WERI-Rb-1 (cell line): ENCODE measurements at places on chromosomes 3 and 15.

DNA sequence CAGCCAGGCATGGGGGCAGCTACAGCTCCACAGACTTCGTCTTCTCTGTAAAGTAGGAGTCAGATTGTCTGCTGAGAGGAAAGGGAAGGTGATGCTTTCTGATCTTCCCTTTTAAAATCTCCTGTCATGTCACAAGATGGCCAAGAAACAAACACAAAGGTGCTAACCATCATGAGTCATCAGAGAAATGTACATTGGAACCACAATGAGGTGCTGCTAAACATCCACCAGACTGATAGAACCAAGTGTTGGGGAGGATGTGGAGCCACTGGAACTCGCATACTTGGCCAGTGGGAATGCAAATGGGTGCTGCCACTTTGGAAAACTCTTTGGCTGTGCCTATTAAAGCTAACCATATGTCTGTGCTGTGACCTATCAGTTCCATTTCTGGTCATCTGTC, 268.8 kb downstream of the SLCO3A1 start:
- DNase-seq: no peak

DNA sequence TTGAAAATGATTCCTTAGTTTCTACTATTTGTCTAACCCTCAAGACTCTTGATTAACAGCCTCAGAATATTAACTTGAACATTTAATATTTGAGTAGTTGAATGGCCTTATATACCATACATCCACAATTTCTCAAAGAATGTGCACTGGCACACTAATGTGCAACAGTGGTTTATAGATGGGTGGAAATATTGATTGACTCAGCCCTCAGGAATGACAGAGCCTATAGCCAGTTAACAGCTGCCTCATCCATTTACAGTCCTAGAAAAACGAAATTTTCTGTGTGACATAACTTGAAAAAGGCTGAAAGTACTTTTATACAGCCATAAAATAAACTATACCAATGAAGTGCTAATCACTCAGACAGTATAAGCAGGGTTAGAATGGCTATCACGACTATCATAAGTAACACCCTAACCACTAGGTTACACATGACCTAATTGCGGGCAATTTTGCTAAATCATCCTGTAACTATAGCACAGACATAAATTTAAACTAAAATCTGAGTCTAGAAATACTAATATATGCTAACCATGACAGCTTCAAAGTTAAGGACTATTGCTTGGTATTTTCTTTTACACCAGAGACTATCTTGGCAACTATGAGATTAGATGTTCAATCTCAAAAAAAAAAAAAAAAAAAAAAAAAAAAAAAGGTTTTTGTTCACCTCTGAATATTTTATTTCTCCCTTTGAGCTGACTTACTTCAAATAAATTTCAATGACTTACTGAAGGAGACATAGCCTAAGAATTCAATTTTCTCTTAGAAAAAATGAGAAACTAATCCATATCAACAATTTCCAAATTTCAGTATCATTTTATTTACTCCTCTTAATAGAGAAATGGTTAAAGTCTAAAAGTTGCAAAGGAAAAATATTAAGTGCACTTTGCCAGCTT, 9.3 kb downstream of the SECISBP2L start:
- no peak for DNase-seq

DNA sequence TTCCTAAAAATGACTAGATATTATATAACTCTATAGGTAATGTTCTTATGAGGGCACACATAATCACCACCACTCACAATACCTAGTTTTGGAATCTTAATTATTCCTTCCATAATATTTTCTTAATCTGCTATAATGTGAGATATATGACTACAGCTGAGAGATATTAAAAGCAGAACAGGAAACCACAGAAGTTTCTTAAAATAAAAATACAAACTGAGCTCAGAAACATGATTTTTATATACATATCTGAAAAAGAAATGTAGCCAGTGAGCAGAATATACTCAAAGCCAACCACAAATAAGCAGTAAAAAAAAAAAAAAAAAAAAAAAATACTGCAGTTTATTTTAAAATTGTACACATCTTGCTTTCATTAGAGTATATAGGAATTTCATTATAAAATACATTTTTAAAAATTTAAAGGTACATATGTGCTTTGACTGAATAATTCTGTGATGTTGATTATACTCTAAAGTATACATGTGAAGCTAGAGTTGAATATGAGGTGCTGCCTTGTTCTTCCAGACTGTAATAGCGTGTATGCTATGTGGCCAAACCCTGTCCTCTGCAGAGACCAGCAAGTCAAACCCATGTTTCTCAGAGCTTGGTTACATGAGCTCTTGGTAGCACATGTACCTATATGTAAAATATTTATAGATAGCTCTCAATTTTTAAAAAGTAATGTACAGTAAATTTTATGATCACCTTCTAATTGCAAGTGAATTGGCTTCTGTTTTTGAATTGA, 175.0 kb downstream of the UBE2E2 start:
- DNase-seq: no peak

- DNase-seq: no peak
Observed at GRCh38 chr15:52651114-52651513, 28.1 kb downstream of the ATOSA start.

DNA sequence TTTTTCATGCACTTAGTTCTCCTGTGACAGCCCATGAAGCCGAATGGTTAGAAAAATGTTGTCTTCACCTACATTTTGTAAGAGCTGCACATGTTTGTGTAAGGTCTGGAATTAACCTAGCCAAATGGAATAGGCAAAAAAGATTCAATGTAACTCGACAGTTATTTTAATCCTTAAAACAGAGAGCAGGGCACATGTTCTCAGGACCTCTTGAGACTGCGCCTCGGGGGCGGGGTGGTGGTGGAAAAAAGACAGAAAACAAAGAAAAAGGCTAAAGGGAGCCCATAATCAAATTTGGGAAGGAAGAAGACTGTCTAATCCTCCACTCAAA, 702 bp upstream of the CSNK1G1 start:
- DNase-seq: no peak

DNA sequence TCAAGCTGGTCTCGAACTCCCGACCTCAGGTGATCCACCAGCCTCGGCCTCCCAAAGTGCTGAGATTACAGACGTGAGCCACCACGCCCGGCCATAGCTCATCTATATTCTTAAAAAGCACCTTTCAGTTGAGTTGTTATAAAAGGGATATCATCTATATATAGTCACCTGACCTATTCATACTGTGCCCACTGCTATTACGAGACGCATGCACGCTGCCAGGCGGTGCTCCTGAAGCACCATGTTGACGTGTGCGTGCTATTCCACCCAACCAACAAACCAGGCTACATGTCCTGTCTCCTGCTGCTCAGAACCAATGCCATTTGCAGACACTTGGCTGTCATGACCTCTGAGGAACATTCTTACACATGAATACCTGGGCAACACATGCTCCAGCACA, 17.6 kb downstream of the CYFIP1 start:
- DNase-seq: no peak

DNA sequence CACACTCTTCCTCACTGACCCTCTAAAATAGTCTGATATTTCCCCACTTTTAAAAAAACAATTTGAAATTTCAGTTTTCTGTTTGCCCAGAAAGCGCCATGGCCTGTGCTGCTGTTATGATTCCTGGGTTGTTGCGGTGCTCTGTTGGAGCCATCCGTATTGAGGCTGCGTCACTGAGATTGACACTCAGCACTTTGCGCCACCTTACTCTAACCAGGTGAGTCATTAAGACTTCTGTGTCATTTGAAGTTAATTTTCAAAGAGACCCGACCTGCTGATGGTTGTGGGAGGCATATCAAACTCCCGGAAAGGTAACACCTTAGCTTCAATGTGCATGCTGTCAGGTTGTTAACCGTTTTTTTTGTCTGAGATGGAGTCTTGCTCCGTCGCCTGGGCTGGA, 5.8 kb downstream of the OXNAD1 start:
- no peak for DNase-seq
